Hematopoietic multipotent progenitor cell treated with erythropoietin and hydrocortisone succinate and interleukin-3 and kit ligand, for 6 days (in vitro differentiated cells): ENCODE measurements at places on chromosomes 3 and 15.

DNA sequence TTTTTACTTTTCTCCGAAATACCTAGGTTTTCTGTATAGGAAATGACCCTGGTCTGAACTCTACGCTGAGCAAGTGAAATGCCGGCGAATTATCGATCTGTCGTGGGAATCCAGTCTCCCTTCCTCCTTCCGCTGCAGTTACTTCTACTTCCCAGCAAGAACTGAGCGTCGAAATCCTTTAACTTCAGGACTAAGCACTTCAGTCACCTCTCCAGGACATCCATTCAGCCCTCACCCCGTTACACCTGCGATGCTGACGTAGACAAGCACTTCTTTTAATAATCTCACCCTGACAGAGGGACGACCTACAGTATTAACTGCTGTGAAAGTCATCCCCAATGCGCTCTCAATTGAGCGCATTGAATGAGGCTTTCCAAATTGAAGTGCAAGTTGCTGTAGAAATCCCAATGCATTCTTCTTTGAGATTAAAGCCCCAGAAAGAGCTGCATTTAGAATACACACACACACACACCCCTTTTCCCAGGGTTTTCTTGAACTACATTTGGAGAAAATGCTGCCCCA is 1.3 kb downstream of the TOP2B start:
- DNase-seq: no peak

DNA sequence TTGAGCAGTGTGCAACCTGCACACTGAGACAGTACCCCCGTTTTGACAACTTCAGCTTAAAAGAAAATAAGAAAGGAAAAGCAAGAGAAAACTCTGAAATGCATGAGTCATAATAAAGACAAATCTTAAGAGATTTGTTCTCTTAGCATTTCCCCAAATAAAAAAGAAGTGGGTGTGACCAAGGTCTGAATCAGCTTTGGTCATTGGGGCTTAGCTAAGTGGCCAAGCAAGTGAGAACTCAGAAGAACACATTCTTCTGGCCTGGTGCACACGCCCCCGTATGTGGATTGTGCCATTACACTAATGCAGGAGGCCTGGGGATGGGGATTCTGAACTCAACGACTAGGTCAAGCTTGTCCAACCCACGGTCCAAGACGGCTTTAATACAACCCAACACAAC is 56.9 kb upstream of the PDZRN3 start:
- DNase-seq: no peak

GRCh38 chr3:158057666-158058065 is 48.6 kb downstream of the SHOX2 start:
- DNase-seq: no peak

DNA sequence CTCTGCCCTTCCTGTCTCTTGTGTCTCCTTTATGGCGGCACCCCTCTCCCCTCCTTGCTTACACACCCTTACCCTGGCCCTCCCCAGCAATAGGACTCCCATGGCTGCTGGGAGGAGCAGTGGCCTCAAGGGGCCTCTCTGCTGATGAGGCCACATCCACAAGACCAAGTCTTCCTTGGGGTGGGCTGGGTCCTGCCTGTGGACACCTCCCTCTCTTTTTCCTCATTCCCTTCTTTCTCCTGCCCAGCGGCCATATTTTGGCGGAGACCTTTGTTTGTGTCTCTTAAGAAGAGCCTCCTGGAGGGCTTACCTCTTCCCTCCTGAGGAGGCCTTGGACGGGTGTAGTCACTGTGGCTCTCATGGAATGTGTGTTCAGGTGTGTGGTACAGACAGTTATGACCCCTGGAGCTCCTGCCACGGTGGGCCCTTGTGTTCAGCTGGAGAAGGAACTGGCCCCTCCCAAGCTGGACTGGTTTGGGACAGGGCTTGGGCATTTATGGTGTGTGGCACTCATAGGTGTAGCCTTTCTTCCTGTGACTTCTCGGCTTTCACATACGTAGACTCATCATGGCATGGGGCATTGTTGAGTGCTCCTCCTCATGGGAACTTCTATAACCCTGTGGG is 56.6 kb upstream of the APEH start:
- DNase-seq: no peak

- no peak for DNase-seq
These were observed 764.2 kb upstream of the ARRDC4 start for GRCh38 chr15:97196048-97197014.

GRCh38 chr3:72474775-72475174 is 373.5 kb downstream of the SHQ1 start:
- DNase-seq: no peak

GRCh38 chr15:81924729-81925128 is 121.1 kb downstream of the MEX3B start:
- no peak for DNase-seq

DNA sequence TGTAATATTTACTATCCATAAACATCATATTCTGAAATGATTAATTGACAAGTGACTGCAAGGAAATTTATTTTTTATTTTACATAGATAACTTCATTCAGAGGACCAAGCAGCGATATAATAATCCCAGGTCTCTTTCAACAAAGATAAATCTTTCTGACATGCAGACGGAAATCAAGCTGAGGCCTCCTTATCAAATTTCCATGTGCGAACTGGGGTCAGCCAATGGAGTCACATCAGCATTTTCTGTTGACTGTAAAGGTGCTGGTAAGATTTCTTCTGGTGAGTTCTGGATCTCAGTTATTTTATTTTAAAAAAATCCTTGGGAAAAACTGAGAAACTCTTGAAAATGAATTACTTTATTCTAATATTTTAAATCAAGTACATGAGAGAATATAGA is 23.3 kb downstream of the SEC22A start:
- DNase-seq: no peak

DNA sequence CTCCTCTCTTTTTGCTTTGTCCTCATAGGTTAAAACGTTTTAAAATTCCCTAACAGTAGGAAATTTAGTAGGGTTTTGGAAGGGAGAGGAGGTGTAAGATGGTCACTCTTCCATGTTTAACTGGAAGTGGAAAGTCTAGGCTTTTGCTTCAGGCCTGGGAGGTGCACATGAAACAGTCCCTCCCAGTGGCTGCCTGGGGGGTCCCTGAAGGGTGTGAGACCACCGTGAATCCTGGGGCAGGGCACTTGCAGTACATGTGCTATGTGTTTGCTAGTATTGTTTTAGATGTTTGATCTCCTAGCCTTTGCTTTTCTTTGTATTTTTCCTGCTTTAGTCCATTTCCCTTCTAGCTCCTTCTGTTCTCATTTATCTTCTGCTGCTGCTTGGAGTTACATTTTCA is 178.5 kb downstream of the THSD4 start:
- no peak for DNase-seq

- no peak for DNase-seq
These were observed 165.7 kb upstream of the TSC22D2 start for GRCh38 chr3:150242220-150242936.

DNA sequence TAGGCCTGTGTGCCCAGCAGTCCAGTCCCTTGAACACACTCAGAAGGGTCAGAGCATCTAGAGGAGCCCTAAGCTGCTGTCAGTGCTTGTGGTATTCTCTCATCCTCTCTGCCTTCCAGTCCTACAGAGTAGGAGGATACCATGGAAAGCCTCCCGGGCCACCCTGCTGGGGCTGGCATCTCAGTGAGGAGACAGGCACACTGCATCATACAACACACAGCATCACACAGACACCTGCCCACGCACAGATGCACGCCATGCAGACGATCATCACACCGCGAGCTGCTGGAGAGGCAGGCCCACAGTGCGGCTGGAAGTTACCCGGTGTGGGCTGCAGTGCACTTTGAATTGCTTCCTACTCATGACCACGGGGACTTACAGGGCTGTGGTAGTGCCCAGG is 15.2 kb downstream of the GABRA5 start:
- DNase-seq: no peak

DNA sequence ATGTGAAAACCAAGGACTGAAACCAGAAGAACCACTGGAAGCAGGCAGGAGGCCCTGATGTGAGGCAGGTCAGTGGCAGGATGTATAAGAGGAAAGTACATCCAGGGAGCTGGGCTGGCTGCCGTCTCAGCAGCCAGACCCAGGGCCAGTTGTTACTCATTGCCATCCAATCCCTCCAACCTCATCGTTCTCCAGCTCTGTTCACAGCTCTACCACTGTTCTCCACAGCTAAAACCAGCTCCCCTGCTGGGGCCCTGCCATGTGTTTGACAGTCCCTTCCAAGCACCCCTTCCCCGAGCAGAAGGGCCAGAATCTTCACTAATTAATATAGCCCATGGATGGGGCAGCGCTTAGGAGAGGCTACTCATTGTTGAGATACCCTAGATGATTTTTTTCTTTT is 206.6 kb downstream of the MECOM start:
- DNase-seq: no peak
